Stimulated activated CD4-positive, alpha-beta T cell treated with anti-CD3 and anti-CD28 coated beads, Interleukin-1b, Interleukin-23, amount 100 ng/mL, for 1 hour (primary cell): ENCODE measurements at places on chromosomes 1 and 21.

GRCh38 chr1:225691377-225691776 is 38.5 kb upstream of the ENAH start:
- no peak for DNase-seq

- no peak for DNase-seq
These were observed 86.4 kb upstream of the COL6A1 start for GRCh38 chr21:45894906-45895777.

DNA sequence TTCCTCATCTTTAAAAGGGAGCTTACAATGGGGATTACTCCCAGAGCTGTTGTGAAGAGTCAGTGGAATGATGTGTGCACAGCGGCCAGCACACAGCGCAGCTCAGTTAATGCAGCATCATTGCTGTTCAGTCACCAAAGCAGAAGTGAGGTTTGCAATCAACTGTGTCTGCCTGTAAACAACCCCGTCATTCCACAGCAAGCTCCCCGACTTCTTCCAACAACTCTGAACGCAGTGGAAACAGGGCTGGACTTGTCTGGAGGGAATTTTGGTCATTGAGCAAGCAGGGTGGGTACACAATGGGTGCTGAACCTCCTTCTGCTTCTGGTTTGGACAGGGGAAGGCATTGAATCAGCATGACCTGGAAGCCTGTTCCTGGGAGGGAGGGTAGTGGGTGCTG is 347.4 kb downstream of the PTPRU start:
- no peak for DNase-seq

DNA sequence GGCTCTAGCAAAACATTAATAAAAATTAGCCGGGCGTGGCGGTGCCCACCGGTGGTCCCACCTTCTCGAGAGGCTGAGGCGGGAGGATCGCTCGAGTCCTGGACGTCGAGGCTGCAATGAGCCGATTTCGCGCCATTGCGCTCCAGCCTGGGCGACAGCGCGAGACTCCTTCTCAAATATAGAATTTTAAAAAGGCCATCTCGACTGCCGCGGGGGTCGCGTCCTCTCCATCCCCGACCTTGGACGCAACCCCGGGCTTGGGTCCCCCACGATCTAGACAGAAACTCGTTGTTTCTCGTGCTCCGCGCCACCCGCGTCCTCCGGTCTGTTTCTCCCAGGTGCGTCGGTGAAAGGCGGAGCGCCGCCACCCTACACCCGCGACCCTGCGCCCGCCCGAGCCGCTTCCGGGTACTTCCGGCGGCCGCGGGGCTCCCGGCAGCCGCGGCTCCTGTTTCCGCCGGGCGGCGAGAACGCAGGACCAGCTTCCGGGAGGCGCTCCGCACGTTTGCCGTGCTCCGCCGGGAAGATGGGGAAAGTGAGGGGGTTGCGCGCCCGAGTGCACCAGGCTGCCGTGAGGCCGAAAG is at the start of gene SLX9:
TSS of gene SLX9 (plus strand) at position 498 of the 584 bp plus-strand sequence. CDS start at position 527, 29 bp downstream.
- DNase-seq, result peak; percentile 47

DNA sequence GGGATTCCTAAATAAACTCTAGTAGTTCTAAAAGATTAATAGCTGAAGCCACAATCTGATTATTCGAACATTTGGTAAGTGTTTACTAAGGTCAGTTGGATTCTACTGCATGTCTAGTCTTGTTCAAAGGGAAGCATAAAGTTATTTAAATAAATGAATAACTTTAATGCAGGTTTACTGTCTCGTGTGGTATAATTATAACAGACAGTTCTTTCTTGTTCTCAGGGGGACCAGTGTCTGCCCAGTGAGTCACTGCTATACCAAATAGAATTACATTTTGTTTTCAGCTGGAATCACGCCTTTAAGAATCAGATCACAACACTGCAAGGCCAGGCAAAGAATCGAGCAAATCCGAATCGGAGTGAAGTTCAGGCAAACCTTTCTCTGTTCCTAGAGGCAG is 45.1 kb downstream of the SMG7 start:
- no peak for DNase-seq

GRCh38 chr1:59927213-59927612 is 640 bp upstream of the CYP2J2 start:
- DNase-seq, result no peak

DNA sequence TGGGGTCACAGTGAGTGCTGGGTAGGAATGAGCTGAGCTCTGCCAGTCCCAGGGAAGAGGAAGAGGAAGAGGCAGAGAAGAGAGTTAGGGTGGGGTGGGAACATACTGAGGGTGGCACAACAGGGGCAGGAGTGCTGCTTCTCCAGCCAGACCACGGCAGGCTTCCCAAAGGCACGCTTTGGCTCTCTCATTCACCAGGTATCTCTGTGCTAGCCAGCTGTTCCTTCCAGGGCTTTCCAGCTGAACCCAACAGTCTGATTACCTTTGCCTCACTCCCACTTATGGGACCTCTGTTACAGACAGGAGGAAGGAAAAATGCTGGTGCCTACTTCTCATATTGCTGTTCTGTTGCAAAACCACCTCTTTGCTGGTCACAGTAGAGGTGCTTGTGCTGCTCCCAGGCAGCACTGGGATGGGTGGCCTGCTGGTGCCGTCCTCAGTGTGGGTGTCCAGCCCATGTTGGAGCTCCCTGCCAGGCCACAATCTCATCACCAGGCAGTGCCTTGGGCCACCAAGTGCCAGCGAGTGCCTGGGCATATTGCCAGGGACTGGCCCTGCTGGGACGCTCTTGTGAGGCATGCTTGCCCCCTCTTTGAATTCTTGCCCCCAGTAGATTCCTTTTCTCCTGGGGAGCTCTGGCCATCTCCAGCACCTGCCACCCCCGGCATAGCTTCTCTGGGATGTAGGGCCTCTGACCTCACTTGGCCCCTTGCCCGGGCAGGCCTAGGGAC is 2.1 kb downstream of the ADORA1 start:
- DNase-seq, result no peak

GRCh38 chr1:113321771-113322387 is 68.4 kb upstream of the MAGI3 start:
- DNase-seq, result no peak

GRCh38 chr21:15028186-15028585 is 36.6 kb downstream of the NRIP1 start:
- DNase-seq, result no peak

DNA sequence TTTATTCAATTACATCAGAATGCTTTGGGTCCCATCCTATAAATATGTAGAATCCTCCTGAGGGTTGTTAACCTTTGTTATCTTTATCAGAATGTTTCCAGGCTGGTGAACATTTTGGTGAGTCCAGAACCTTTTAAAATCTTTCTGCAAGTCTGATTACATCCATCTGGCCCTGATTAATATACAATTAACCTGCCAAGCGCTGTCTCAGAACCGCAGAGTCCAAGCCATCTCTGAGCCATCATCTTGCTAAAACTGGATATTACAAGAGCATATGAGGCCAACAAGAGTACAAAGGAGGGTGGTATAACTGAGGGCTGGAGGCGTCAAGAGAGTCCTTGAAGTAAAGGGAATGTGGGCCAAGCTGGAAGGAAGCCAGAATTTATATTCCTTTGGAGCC is 88.6 kb upstream of the ZC3H11B start:
- DNase-seq, result no peak

GRCh38 chr1:201119206-201120197 is 7.3 kb upstream of the CACNA1S start:
- no peak for DNase-seq

GRCh38 chr1:31755197-31755611 is 8.9 kb downstream of the ADGRB2 start:
- DNase-seq, result no peak

GRCh38 chr1:246218686-246219085 is 288.4 kb downstream of the SMYD3 start:
- no peak for DNase-seq

DNA sequence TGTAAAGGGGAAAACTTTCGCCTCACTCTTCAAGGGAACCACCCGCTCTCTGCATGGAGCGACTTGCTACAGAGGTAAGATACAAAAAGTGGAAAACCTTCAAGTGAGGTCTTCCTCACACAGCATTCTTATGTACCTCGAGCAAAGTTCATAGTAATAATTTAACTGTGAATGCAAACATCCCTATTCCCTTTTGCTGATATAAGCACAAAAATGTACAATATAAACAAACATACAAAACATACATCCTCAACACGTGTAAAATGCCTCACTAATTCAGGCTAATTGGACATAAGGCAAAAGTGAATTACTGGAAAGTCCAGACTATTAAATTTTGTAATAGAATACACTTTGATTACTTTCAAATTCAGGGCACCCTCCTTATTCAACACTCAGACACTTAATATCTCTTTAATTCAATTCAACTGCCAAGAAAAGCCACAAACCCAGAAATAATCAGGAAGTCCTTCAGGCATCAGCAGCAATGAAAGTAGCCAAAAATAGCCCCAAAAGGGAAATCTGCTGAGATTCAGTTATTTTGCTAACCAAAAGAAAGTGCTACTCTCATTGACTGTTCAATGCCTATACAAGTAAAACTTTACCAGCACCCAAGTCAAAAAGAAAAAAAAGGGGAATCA is 15.2 kb upstream of the LMX1A start:
- DNase-seq, result no peak

- no peak for DNase-seq
These were observed 16.9 kb downstream of the RGS1 start for GRCh38 chr1:192592517-192592916.

GRCh38 chr1:64917328-64917861 is 49.0 kb downstream of the JAK1 start:
- no peak for DNase-seq

DNA sequence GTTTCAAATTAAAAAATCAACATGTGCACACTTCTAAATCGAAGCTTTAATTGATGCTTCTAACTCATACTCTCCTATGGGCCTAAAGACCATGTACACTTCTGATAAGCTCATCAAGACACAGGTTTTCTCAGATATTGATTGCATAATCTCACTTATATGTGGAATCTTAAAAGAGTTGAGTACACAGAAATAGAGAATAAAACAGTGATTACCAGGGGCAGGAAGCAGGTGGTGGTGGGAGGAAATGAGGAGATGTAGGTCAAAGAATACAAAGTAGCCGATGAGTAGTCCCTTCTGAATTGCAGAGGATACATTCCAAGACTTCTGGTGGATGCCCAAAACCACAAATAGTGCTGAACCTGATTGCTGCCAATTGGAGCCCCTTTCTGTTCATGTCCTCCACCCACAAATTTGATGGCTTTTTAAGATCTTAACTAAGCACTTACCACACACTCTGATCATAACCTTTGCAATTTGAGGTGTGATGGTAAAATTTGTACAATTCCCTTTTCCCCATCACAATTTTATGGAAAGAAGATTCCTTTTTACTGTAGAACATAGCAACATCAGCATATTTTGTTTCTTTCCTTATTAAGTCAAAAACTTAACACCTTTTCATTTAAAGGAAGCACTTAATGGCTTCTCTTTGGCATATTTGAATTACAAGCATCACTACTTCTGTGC is 3.3 kb upstream of the CD1B start:
- no peak for DNase-seq

- no peak for DNase-seq
These were observed 20.2 kb downstream of the NFYC start for GRCh38 chr1:40711465-40712404.

GRCh38 chr1:29305943-29306342 is 69.6 kb downstream of the PTPRU start:
- DNase-seq, result no peak

GRCh38 chr1:245972476-245972875 is 534.6 kb downstream of the SMYD3 start:
- no peak for DNase-seq

DNA sequence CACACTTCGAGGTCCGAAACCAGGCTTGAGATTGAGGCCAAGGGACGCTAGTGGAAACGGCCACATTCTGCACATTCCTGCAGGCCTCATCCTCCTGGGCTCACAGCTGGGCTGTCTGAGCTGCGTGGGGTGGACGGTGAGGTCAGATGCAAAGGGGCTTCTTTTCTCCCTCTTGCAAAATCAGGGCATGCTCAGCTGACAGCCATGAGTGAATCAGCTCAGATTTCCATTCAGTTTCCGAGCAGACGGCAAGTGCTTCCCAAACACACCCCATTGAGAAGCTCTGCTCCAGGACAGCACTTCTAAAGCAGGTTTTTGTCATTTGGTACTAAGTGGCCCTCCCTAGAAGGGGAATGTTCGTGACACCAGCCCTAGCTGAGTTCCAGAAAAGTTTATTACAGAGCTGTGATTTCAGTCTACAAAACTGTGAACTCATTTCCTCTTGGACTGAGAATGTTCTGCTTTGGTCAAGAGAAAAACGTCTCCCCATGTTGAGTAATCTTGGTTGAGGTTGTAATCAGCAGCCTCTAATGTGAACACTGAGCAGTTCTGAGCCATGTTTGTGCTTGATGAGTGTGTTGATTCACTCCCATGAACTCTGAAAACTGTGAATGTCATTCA is 10.0 kb downstream of the PDPN start:
- DNase-seq, result no peak

DNA sequence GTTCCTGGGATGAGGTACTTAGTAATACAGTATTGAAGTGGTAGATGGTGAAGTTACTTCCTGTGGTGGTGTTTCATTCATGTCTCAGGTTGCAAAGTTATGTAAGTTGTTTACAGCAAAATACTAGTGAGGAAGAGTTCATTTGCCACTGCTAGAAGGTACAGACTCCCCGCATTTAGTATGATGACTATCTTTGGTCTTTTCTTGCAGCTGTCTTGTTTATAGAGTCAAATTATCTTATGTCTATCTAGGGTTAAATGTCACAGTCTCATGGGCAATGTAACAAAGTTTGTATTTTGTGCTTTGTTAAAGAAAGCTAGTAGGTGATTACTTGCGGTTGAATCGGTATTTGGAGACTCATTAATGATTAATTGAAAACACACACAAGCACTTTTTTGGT is 50.2 kb downstream of the LRRC8D start:
- DNase-seq, result no peak

- DNase-seq, result no peak
These were observed 50.6 kb downstream of the ZBTB40 start for GRCh38 chr1:22502202-22502601.

GRCh38 chr1:227898502-227899140 is 49.1 kb downstream of the WNT9A start:
- DNase-seq, result no peak

GRCh38 chr1:89310976-89311375 is 38.3 kb upstream of the GBP5 start:
- no peak for DNase-seq

DNA sequence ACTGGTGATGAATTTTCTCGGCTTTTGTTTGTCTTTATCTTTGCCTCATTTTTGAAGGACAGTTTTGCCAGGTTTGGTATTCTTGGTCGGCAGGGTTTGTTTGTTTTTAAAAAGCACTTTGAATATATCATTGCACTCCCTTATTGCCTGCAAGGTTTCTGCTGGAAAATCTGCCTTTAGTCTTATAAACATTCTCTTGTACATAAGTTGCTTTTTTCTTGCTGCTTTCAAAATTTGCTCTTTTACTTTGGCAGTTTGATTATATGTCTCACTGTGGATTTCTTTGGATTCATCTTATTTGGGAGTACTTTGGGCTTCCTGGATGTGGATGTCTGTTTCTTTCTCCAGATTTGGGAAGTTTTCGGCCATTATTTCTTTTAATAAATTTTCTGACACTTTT is 58.1 kb upstream of the C1orf146 start:
- DNase-seq, result no peak
